ENCODE measurements at places on chromosomes 5 and 9. TPM values are rescaled to one million over a fixed set of nuclear protein-coding genes. Genes with fewer than 3 reads are reported as not detected.

Gene ANKRD18B
- not detected for total RNA-seq

DNA sequence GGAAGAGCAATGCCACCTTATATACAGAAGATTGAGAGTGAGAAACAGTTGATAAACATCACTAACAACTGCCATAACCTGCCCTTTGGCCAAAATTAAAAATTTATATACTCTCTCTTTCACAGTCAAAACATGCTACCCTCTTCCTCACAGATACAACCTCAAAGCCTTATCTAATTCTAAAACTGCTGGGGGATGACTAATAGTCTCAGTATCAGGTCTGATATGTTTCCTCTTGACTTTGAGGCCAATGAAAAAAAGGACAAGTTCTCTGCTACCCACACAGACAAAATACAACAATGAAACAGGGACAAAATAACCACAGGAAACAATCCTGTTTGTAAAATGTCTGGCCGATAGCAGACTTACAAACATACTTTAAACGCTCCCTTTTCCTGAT lies 485.6 kb upstream of the NUDT12 start:
- no peak for DNase-seq

- DNase-seq: peak; percentile 98
These were observed at the start of gene PDLIM7 for GRCh38 chr5:177497292-177498012. PDLIM7 (minus strand) TSS chr5:177497604; CDS start chr5:177496512, 1,092 bp downstream.

DNA sequence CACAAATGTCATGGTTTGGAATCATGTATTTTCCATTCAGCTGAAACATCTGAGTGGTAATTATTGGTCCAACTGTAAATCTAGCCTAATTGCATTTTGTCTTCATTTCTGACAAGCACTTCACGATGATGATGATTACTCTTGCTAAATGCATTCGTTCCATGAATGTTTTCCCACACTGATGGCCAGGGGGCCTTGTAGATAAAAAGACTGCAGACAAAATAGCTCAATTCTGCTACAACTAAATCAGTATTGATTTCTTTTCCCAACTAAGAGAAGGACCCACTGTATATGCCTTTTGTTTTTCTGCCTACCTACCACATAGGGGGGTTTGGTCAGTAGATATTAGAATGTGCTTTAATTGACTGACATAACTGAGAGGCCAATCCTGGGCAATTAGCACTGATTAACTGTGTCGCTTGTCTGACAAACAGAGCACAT lies 1351.3 kb upstream of the NUDT12 start:
- no peak for DNase-seq

Gene TMEM8B
- 13.3 TPM for total RNA-seq

Gene SIT1
- not detected for total RNA-seq

All from Right ventricle myocardium superior (tissue), 1 donor.